ENCODE measurements at places on chromosomes 5 and 9. TPM values are rescaled to one million over a fixed set of nuclear protein-coding genes. Genes with fewer than 3 reads are reported as not detected.

KIF12 gene
- polyA plus RNA-seq: 605 TPM

PRR16 gene
- 0.75 TPM for polyA plus RNA-seq

PRUNE2 gene
- 3.6 TPM for polyA plus RNA-seq

RNF14 gene
- 7.8 TPM for polyA plus RNA-seq

CCL21 gene
- polyA plus RNA-seq: 53.5 TPM

MAP1B gene
- polyA plus RNA-seq: 5.5 TPM

CD180 gene
- polyA plus RNA-seq: 0.05 TPM

SYNPO gene
- polyA plus RNA-seq: 28.8 TPM

PPP3R2 gene
- polyA plus RNA-seq: 0.02 TPM

PCDHB6 gene
- polyA plus RNA-seq: 0.52 TPM

TMEM232 gene
- 0.68 TPM for polyA plus RNA-seq

GARNL3 gene
- 7.1 TPM for polyA plus RNA-seq

ARL10 gene
- 3.0 TPM for polyA plus RNA-seq

ACTBL2 gene
- not detected for polyA plus RNA-seq

GOLM1 gene
- 28.0 TPM for polyA plus RNA-seq

MCIDAS gene
- polyA plus RNA-seq: 0.16 TPM

MEGF10 gene
- polyA plus RNA-seq: 0.02 TPM

C9orf50 gene
- not detected for polyA plus RNA-seq

SLC6A18 gene
- polyA plus RNA-seq: not detected

IL5 gene
- polyA plus RNA-seq: not detected

ESM1 gene
- 0.08 TPM for polyA plus RNA-seq

CDH9 gene
- polyA plus RNA-seq: not detected

TOR2A gene
- 17.5 TPM for polyA plus RNA-seq

Data from pancreas (tissue), 10 donors.